Psoas muscle (tissue), 8 donors: ENCODE measurements at places on chromosomes 5 and 9. TPM values are rescaled to one million over a fixed set of nuclear protein-coding genes. Genes with fewer than 3 reads are reported as not detected.

The FBP2 gene
- 55.8 TPM for total RNA-seq

The TXNDC8 gene
- not detected for total RNA-seq

The BTNL9 gene
- total RNA-seq = 22.8 TPM

The BAAT gene
- 0.15 TPM for total RNA-seq

The DRD1 gene
- not detected for total RNA-seq

The MED7 gene
- 10.6 TPM for total RNA-seq

The RAD1 gene
- total RNA-seq = 18.2 TPM

- DNase-seq = no peak
These were observed 869 bp upstream of the ESM1 start for GRCh38 chr5:54986269-54986654.

- no peak for DNase-seq
These were observed 41.8 kb downstream of the SKP2 start for GRCh38 chr5:36193746-36194145.

DNA sequence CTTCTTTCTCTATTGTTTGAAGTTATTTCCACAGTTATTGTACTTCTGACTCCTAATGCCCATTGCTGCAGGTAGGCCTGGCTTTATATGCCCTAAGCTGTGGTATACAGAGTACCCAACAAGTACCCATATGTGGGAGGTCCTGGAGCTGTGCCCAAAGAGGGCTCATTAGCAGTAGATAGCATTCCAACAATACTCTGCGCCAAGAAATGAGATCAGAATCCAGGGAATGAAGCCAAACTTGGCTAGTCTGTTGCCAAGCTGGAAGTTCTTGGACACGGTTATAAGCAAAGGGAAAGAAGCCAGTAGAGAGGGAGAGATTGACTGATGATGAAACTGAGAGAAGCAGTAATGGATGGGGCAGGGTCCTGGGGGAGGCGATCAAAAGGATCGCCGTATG is 29.7 kb upstream of the FAM169A start:
- no peak for DNase-seq

- no peak for DNase-seq
These were observed 174.7 kb downstream of the CACNA1B start for GRCh38 chr9:138052322-138052615.

DNA sequence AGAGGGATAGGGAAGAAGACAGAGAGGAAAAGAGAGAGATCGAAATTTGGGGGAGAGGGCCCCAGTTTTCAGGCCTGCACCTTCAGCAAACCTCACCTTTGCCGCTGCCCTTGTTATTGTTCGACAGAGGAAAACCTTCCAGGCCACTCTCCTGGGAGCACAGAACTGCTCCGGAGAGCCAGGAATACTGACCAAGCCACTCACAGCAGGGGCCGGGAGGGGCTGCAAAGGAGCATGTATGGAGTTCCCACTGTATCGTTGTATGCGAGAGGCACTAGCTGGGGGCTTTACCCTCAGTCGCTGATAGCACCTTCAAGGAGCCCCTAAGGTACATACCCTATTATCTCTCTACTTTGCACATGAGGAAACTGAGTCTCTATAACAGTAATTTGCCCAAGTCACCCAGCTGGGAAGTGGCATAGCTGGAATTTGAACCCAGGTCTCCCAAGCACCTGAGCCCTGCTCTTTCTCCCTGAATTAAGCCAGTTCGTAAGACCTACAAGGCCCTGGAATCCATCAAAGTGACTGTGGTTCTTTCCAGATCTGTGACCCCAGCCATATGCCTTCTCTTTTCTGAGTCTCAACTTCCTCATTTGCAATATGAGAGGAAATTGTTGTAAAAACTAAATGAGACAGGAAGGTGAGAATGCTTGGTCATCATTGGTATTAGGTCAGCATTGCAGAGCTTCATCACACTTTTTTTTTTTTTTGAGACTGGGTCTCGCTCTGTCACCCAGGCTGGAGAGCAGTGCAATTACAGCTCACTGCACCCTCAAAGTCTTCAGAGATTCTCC is 21.0 kb upstream of the FOXE1 start:
- DNase-seq = no peak
